Amygdala (tissue), 56 donors: ENCODE measurements at places on chromosomes 12 and 14.

DNA sequence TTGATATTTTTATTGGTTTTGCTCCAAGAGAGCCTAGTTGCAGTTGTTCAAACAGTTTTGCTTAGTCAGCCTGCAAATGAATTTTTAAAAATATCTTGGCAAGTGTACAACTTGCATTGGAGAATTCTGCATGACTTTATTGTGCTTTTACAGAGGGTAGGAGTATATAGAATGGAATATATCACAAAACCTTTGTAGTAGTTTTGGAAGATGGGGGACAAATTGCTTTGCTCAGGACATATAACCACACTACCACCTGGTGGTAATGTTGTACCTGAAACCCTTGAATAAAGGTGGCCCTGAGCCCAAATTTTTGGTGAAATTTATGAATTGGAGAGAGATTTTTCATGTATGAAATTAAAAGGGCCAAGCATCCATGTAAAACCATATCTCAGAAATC, 645.2 kb downstream of the MED13L start:
- no peak for DNase-seq

- DNase-seq = no peak
Observed at GRCh38 chr12:100199347-100200149, 1.1 kb upstream of the ACTR6 start.

- no peak for DNase-seq
Observed at GRCh38 chr12:14560904-14561574, 6.6 kb downstream of the PLBD1 start.

- no peak for DNase-seq
Observed at GRCh38 chr14:103730490-103731035, 15.0 kb downstream of the ZFYVE21 start.

DNA sequence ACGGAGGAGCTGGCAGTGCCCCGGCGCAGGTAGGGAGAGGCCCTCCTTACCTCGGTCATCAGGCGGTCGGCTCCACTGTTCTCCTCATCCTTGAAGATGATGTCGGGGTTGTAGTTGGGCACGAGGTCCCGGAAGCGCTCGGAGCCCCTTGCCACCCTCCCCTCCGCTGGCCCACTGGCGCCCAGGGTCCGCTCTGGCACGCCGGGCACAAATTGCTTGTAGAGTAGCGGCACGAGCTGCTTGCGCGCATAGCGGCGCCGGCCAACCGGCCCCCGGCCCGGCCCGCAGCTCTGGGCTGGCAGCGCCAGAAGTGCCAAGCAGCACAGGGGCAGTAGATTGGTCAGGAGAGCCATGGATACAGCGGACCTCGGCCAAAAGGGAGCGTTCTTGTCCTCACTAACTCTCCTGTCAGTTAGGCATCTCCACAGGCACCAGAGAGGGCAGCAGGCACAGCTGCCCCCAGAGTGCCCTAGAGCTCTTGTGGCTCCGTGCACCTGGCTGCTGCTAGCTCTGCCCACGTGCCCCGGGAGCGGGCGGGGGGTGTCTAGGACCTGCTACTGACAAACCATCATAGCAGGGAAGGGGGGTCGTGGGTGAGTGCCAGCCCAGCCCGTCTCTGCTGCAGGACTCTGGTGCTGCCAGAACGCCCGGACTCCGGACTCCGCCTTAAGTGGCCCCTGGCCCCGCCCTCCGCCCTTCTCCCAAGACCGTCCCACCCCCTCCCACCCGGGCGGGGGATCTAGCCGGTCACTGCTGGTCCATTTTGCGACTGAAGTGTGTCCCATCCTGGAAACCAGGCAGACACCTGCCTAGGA, at the start of gene DHH:
TSS of gene DHH (minus strand) at position 642 of the 815 bp plus-strand sequence. CDS start at position 353, 289 bp downstream.
- peak; percentile 15 for DNase-seq

DNA sequence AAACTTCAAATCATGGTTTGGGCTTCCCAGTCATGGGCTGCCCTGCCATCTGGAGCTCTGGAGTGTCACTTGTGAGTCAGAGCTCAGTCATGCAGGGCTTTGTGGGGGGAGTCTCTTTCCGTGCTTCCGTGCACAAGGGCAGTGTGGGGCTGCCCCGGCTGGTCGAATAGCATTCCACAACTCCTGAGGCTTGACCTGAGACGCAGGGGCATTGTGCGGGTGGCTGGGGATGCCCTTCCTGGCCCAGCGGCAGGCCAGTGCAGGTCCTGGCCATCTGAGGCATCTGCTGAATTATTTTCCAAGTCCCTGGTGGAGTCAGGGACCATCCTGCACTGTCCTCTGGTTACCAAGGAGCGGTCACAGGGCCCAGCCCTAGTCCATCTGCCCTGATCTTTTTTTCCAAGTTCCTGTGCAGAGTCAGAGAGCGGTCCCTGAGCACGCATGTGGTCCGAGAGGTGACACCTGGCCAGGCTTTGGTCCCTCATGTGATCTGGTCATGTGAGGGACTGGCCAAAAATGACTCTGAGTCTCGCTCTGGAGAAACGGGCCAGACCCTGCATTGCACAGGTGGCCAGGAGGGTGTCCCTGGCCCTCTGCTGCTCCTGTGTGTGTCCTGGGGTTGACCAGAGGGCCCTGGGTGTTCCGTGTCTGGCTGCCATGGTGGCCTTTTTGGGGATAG, 167.0 kb upstream of the ALG10B start:
- no peak for DNase-seq

GRCh38 chr12:76556368-76556767, 3.2 kb downstream of the OSBPL8 start:
- no peak for DNase-seq

DNA sequence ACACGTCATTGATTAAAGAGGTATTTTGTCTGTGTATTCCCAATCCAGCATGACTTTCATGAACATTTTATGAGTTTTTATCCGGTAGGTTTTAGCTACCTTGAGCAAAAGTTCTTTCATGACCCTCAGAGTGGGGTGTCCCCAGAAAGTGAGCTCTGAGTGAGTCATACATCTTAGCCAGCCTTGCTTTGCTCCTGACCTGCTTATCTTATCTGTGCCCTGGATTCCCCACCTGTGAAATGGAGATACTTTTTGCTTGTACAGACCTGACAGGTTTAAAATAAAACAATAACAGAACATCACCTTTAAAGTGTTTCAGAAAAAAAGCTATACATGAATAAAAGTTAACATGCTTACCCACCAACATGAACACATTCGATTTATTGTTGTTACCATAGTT, 202.8 kb upstream of the SOX5 start:
- no peak for DNase-seq

- no peak for DNase-seq
Observed at GRCh38 chr12:6463216-6463615, 7.3 kb downstream of the VAMP1 start.

GRCh38 chr12:129673806-129674205, 230.0 kb downstream of the TMEM132D start:
- DNase-seq = no peak

DNA sequence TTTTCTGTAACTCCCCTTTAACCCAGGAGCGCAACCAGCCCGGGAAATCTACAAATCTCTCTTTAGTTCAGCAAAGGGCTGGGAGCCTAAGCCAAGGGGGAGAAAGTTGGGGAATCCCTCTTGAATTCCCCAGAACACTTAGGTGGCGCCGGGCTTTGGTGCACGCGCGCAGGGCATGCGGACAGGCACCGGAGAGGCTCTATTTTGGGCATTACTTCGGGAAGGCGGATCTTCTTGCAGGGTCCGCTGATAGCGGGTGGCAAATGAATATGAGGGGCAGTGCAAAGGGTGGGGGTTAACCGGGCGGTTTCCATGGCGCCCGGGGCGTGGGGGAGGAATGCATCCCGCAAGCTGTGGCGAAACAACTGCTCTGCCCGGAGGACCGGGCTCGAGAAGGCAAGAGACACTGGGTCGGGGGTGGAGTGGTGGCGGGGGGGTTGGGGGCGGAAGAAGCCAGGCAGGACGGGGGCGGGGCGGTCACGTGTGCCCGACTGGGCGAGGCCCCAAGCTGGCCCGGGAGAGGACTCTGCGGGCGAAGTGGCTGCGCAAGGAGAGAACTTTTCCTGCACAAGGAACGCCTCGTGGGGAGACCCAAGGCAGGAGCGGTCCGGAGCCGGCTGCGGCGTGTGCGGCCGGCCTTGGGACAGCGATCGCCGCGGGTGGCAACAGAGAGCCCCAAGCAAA, at the start of gene FLVCR2:
TSS of gene FLVCR2 (plus strand) at position 519 of the 684 bp plus-strand sequence. CDS start 353 bp downstream, outside the sequence.
- DNase-seq = peak; percentile 63

- DNase-seq = no peak
Observed at GRCh38 chr14:104643306-104643705, 38.7 kb upstream of the TMEM179 start.

- DNase-seq = no peak
Observed at GRCh38 chr14:53622447-53622846, 334.2 kb downstream of the BMP4 start.

- DNase-seq = peak; percentile 23
Observed at GRCh38 chr14:69543341-69544115, 31.1 kb downstream of the CCDC177 start.

DNA sequence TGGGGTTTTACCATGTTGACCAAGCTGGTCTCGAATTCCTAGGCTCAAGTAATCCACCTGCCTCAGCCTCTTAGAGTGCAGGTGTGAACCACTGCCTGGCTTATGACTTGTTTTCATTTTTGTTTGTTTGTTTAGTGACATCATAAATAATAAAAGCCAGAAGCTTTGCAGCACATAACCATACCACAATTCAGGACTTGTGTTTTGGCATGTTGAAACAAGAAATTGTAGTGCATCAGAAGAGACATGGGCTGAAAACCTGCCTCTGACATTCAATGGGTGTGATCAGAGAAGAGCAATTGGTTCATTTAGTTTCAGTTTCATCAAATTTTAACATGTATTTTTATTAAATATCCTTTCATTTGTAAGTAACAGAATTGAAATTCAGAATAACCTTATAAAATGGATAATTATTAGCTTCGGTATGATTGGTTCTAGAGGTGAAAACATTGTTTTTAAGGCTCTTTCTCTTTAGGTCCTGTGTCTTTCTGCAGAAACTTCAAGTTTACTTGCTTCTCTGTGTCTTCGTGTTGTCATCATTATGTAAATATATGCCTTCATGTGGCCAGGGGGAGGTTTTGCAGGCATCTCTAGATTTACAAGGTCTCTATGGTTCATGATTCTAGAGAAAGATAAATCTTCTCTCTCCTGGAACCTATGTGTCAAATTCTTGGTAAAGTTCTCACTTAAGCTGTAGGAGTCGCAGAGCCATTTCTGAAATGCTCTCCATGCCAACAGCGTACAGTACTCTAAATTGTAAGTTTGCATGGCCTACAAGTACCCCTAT, 312.0 kb downstream of the KCNC2 start:
- no peak for DNase-seq

- DNase-seq = no peak
Observed at GRCh38 chr12:108240027-108240785, 98.9 kb downstream of the CMKLR1 start.

DNA sequence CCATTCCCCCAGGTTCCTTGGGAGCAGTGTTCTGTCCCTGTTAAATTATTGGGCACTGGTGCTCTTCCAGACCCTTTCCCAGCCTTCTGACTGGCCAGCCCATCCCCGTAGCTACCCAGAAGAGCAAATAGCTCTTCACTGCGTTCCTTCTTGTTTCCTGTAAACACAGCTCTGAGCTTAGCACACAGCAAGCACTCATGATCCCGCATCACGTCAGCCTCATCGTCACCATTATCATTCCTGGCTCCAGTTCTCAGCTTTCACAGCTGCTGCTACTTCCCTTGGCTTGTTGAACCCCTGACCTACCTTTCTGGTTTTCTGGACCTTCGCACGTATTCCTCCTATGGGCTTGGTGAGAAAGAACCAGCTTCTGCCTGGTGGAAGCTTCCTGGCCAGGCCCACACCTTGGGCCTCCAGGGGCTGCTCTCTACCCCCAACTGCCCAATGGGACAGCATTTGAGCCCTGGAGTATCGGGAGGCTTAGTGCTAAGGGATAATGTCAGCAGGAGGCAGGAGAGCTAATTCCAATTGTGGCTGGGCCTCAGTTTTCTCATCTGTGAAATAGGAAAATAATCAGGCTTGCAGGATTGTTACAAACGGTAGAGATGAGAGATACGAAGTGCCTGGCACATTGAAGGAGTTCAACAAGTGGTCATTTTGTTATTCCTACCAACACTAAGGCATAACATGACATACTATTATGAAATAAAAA, 22.6 kb upstream of the PAPOLA start:
- no peak for DNase-seq

GRCh38 chr12:40963751-40964150, 224.4 kb upstream of the PDZRN4 start:
- DNase-seq = no peak

GRCh38 chr14:65281991-65282895, 130.3 kb upstream of the FUT8 start:
- peak; percentile 66 for DNase-seq

- no peak for DNase-seq
Observed at GRCh38 chr14:28142400-28143015, 624.1 kb upstream of the FOXG1 start.

GRCh38 chr12:47281667-47282171, 202.0 kb upstream of the AMIGO2 start:
- DNase-seq = no peak

GRCh38 chr12:53145383-53146260, 34.9 kb upstream of the ZNF740 start:
- DNase-seq = no peak

DNA sequence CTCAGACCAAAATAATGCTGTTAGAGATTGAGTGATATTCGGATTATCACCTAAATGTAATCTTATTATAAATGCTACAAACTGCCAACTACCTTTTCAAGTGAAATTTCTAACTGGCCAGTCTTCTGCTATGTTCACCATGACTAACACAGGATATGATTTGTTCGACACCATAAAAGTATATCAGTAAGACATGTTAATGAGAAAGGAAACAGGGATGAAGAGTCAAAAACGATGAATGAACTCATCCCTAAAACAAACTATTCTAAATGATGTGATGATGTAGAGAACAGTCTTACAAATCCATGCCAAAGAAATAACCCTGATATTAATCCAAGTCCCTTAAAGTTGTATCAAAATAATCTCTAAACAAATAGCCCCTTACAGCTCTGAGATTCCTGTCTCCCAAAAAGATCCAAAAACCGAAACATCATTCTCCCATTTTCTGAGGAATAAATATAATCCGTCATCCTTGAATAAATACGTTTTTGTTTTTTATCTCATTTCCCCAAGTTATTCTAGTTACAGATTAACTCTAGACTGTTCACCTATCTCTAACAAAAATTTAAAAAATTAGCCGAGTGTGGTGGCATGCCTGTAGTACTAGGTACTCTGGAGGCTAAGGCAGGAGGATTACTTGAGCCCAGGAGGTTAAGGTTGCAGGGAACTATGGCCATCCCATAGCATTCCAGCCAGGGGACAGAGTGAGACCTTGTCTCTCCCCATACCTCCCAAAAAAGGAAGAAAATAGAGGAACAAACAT, 9.1 kb downstream of the SCAF11 start:
- DNase-seq = no peak

DNA sequence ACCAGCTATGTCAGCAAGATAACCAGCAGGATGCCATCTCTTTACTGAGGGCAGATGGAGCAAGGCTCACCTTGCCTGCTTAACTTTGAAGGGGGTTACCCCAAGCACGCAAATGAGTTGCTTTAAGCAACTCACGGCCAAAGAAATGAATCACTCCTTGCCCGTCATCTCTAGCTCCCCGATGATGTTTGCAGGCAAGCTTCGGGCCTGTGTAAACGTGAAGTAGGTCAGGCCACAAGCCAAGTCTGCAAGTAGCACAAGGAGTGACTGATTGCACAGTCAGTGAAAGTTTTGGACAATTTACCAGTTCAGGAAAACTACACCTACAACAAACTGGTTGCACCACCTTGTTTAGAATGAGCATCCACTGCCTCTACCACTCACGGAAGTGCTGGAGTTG, 699.7 kb upstream of the TBX3 start:
- no peak for DNase-seq
